Fibroblast of lung (primary cell): ENCODE measurements at places on chromosomes 1 and 21.
A peak's percentile ranks its signal among the peaks of the same experiment; 100 is the strongest.

DNA sequence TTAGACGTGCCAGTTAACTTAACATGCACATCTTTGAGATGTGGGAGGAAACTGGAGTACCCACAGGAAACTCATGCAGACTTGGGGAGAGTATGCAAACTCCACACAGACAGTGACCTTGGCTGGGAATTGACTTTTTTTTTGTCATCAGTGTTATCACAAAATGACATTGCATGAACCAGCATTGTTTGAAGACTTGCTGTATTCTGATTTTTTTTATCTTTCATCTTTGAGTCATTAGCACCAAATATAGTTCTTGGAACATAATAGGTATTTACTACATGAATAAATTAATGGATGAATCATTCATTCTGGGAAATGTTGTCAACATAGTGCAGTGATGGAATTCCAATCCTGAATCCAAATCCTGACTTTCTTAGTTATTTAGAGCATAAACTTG lies 77.0 kb downstream of the ATF6 start:
- no peak for DNase-seq

DNA sequence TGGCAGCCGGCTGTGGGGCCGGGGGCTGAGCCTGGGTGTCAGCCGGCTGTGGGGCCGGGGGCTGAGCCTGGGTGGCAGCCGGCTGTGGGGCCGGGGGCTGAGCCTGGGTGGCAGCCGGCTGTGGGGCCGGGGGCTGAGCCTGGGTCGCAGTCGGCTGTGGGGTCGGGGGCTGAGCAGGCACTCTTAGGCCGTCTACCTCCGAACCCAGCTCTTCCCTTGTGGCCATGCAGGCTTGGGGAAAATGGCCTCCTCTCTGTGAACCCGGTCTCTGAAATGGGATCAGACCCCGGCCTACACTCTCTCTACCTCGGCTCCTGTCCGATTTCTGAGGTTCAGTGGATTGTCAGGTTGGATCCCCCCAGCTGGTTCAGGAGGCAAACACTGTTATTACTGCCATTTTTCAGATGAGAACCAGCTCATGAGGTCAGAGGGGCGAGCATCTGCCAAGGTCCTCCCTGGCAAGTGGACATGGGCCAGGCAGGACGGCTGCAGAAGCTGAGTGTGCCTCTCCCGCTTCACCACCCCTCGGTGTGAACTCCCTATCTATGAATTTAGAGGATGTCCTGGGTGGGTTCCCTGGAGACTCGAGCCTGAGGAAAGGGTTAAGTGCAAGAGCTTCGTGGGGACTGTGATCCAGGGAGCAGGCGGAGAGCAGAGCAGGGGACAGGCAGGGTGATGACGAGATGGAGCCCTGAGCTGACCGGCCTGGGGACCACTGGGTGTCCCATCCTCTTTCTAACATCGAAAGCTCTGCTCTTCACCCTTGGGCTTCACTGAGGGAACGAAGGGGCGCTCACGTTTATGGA lies 10.9 kb upstream of the COL18A1 start:
- DNase-seq = no peak

GRCh38 chr1:91166106-91166712 lies 144.4 kb upstream of the ZNF644 start:
- peak; percentile 71 for DNase-seq

DNA sequence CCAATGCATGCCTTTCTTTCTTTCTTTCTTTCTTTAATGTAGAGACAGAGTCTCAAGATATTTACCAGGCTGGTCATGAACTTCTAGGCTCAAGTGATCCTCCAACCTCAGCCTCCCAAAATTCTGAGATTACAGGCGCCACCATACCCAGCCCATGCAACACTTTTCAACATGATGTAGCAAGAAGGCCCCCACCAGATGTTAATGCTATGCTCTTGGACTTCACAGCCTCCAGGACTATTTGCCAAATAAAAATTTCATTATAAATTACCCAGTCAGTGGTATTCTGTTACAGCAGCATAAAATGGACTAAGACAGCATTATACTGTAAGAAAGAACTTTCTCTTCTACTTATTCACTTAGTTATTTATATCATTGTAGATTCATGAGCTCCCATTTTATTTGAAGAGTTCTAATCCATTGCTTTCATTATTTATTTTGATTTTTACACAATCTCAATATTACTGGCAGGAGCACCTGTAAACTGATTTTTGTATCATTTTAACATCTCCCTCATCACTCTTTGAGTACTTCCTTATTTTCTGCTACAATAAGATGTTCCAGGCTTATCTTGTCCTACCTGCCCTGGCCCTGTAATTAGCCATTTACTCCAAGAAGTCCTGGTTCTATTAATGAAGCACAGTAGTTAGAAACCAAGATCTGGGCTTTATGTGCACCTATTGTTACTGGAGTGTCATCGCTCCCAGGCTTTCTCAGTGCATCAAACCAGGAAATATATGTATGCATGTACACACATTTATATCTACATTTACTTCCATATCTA lies 4.8 kb upstream of the RCSD1 start:
- DNase-seq = no peak

GRCh38 chr1:51664421-51665240 lies 47.7 kb downstream of the OSBPL9 start:
- DNase-seq = peak; percentile 51

GRCh38 chr1:170567214-170567613 lies 35.2 kb downstream of the GORAB start:
- DNase-seq = no peak

- no peak for DNase-seq
Measured at GRCh38 chr1:110936567-110936966, 27.2 kb downstream of the LRIF1 start.

- DNase-seq = no peak
Measured at GRCh38 chr1:206023695-206024094, at the start of gene CTSE. Gene CTSE (minus strand): TSS chr1:206023895. CDS start chr1:206023791, 104 bp downstream.

- peak; percentile 68 for DNase-seq
Measured at GRCh38 chr1:11736746-11737639, 1.1 kb downstream of the AGTRAP start.

DNA sequence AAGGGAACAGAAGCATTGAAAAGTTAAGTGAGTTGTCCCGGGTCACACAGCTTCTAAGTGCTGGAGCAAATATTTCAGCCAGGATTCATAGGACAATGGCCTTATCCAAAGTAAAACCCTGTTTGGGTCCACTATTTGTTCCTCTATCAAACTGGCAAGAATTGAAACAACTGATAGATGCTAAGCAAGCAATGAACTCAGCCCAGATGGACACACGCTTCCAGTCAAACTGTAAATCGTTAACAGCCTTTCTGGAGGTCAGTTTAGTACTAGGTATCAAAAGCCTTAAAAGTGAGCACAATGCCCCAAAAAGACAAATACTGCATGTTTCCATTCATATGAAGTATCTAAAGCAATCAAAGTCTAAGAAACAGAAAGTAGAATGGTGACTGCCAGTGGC lies 779 bp upstream of the SVBP start:
- DNase-seq = no peak

DNA sequence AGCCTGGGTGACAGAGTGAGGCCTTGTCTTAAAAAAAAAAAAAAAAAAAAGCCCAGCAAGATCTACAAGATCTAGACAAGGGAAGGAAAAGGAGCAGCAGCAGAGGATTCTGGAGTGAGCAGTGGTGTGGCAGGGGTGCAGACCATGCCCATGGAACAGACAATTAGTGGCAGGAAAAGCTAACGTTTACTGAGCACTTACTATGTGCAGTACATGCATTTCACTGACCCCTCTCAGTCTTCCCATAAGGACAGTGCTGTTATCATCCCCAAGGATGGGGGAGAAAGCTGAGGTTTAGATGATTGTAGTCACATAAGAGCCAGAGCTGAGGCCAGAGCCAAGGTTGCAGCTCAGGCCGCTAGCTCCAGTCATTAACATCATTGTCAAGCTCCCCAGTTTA lies 5.9 kb downstream of the PODN start:
- no peak for DNase-seq

DNA sequence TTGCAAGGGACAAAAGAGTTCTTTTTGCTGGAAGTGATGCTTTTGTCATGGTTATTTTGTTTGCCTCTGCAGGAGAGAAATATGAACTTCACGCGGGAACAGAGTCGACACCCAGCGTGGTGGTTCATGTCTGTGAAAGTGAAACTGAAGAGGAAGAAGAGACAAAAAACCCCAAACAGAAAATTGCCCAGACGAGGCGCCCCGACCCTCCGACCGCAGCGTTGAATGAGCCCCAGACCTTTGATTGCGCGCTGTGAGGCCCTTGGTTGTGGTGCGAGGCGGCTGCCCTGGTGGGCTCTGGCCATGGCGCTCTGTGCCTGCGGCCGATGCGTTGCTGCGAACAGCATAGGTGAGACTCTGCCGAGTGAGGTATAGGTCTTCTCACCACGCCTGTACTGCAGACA lies 20.9 kb upstream of the NCMAP start:
- DNase-seq = no peak

- no peak for DNase-seq
Measured at GRCh38 chr1:40844887-40845878, 17.0 kb downstream of the CITED4 start.

GRCh38 chr1:3478187-3478586 lies 23.7 kb downstream of the ARHGEF16 start:
- DNase-seq = no peak

DNA sequence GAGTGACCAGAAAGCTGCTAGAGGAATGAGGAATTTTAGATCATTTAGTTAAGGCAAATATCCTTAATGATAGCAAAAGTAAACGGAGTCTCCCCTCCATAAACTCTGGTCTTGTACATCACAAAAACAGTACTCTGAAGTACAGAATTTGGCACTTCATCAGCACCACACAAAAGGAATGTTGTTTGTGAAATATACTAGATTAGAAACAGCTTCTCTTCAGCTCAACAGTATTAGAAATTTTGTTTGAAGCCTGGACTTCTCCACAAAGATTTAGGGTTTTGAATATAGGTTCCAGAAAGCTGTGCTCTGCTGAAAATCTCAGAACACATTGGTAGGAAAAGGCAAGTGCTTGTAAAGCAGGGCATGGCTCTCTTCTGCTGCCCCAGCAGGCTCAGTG lies 135.1 kb upstream of the PTGFR start:
- peak; percentile 44 for DNase-seq

- no peak for DNase-seq
Measured at GRCh38 chr1:7449750-7450149, 321.3 kb upstream of the VAMP3 start.

DNA sequence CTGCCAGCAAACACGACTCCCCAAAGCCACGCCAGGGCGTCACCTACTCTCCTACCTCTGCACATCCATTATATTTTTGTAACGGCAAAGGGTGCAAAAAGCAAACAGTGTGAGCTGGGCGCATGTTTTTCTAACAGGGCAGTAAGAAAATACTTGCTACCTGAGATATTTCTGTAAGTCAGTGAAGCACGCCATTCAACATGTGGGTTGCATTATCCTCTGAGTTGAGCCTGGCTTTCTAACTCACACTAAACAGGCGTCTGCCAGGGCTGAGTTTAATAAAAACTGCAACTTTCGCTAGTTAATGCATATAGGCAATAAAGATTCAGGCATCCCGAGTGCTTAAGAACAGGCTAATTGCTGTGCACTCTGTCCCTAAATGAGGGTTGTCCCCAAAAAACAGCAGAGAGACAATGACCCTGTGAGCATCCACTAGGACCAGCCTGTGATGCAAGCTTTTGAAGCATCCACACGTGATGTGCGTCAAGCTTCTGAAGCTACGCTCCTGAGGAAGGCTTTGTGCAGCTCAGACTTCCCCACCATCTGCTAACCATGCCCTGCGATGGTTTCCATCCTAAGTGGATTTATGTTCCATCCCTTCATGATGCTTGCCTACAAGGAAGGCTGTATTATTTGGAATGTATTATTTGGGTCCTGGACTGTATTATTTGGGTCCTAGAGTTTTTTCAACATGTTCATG lies 70.0 kb upstream of the SIM2 start:
- no peak for DNase-seq

- no peak for DNase-seq
Measured at GRCh38 chr1:229732061-229732460, 106.0 kb downstream of the URB2 start.

GRCh38 chr1:206699626-206700025 lies 14.9 kb downstream of the MAPKAPK2 start:
- DNase-seq = no peak

- peak; percentile 28 for DNase-seq
Measured at GRCh38 chr1:36609241-36610027, 126.7 kb upstream of the CSF3R start.

- DNase-seq = no peak
Measured at GRCh38 chr1:234706199-234706598, 96.2 kb upstream of the IRF2BP2 start.

DNA sequence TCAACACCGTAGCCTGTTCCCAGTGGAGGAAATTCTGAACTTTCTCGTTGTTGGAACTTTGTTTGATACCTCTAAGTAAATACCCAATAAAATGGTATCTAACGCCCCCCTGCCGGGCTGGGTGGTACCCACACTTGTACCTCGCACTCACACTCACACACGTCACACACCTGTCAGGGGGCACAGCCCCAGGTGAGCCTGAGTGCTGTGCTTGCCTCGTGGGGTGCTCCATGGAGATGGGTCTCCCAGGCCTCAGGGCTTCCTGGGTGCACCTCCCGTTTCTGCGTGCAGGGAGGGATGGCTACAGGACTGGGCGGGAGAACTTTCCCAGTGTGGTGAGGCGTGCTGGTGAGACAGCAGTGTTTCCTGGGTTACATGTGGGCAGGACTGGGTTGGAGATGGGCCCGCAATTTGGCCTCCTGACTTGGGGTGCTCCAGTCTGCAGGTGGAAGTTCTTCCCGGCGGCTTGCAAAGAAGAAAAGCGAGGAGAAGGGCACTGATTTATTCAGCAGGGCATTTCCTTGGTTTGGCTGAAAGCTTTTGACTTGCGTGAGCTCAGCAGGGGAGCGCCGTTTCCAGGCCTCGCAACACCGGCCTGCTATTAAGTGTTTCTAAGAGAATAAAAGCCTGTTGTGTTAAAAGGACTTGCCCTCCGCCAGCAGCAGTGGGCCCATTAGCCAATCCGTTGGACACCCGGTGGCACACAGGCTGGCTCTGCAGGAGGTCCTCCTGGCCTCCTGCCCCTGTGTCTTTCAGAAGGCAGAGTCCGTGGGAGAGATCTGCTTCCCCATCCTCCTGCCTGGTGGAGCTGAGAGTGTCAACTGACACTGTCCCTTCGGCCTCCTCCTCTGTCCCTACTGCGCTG lies 79.7 kb downstream of the KIF26B start:
- DNase-seq = no peak

- no peak for DNase-seq
Measured at GRCh38 chr1:107132195-107132594, 8.6 kb upstream of the NTNG1 start.

DNA sequence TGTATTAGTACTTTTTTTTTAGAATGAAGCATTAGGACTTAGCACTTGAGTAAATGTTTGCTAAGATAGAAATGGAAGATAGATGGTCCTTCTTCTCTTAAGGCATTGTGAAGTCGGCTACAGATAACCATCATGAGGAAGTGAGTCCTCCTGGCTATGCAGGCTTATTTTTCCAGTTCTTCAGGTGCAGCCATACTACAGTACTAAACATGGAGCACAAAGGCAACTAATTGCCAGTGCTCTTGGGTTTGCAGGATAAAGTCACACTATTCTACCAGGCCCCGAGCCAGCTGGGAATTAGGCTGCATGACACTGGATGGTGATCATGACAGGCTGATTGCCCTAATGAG lies 197.3 kb upstream of the SGIP1 start:
- DNase-seq = no peak

GRCh38 chr1:207862241-207862787 lies 48.6 kb downstream of the CD34 start:
- no peak for DNase-seq

- no peak for DNase-seq
Measured at GRCh38 chr1:167263344-167263743, 42.7 kb downstream of the POU2F1 start.
